ENCODE measurements at places on chromosomes 7 and 10.

DNA sequence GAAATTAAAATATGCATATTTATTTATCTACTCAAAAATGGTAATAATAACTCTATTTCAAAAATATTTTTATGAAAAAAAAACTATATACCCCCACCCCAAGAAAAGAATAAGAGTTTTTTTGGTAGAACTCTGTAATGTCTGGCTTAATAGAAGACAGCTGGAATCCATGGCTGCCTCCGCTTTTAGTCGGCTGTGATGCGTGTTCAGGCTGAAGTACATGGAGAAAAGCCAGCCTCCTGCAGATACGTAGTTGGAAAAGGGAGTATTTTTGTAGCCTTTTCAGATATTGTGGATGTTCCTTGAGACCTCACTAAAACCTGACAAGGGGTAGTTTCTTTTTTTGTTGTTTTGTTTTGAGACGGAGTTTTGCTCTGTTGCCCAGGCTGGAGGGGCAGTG is 10.0 kb downstream of the FOXK1 start:
- DNase-seq, result no peak

GRCh38 chr10:79383974-79384606 is 36.8 kb downstream of the PPIF start:
- DNase-seq, result no peak

GRCh38 chr10:91875156-91875555 is 34.1 kb downstream of the FGFBP3 start:
- no peak for DNase-seq

- DNase-seq, result no peak
Observed at GRCh38 chr7:12031638-12032037, 179.5 kb upstream of the TMEM106B start.

DNA sequence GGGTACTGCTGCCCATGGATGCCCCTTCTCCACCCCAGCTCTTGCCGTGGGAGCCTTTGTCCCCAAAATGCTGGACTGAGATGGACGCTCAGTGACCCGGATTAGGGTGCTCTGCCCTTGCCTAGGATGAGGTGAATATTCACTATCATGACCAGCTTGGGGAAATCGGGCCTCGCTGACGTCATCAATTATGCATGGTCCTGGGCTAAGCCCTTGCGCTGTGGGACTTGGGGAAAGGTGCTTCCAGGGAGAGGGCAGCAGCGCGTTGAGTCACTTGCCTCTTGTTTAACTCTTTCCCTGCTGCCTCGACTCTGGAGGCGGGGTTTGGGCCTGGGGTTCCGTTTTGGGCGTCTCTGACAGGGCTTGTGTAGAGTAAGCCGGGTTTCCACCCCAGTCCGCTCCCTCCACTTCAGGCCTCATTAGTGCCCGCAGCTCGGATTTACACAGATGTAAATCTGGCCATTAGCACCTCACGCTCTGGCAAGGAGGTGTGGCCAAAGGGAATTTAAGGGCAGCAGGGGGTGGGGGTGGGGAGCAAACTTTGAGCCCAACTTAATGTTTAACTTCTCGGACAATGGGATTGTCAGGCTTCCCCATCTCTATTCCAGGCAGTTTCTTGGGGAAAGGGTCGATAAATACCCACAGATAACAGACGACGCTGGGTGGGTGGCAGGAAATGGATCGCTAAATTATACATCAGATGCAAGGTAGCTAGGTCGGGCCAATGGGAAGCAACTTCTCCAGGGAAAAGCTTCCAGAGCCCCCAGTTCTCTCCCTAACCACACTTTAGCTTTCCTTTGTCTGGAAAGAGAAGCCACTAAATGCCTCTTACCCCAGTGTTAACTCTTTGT is 51.3 kb upstream of the TCF7L2 start:
- DNase-seq, result no peak

DNA sequence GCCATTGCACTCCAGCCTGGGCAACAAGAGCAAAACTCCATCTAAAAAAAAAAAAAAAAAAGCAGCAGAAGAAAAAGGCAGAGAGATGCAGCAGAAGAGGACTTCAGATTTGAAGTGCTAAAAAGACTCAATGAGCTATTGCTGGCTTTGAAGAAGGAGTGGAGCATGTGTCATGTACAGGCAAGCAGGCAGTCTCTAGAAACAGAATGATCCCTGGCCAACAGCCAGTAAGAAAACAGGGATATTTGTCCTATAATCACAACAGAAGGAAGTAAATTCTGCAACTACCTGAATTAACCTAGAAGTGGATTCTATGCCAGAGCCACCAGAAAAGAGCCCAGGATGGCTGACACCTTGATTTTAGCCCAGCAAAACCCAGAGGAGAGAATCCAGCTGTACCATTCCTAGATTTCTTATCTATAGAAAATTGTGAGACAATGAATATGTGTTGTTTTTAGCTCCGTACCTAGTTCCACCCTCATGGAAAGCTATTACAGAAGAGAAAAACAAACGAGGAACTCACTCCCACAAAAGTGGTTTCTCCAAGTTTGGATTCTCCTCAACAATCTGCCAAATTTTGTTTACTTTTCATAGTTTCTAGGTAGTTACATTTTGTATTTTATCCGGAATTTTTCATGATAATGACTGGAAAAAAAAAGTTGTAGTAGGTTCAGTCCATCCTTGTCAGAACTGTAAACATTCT is 198.2 kb upstream of the GNAI1 start:
- no peak for DNase-seq
